ENCODE measurements at places on chromosomes 16 and 17.

GRCh38 chr16:85229869-85230462, 117.7 kb upstream of the CIBAR2 start:
- no peak for DNase-seq

- DNase-seq, result no peak
Measured at GRCh38 chr17:66169839-66170238, 22.1 kb downstream of the CEP112 start.

- DNase-seq, result no peak
Measured at GRCh38 chr16:49484936-49485335, 111.3 kb downstream of the C16orf78 start.

DNA sequence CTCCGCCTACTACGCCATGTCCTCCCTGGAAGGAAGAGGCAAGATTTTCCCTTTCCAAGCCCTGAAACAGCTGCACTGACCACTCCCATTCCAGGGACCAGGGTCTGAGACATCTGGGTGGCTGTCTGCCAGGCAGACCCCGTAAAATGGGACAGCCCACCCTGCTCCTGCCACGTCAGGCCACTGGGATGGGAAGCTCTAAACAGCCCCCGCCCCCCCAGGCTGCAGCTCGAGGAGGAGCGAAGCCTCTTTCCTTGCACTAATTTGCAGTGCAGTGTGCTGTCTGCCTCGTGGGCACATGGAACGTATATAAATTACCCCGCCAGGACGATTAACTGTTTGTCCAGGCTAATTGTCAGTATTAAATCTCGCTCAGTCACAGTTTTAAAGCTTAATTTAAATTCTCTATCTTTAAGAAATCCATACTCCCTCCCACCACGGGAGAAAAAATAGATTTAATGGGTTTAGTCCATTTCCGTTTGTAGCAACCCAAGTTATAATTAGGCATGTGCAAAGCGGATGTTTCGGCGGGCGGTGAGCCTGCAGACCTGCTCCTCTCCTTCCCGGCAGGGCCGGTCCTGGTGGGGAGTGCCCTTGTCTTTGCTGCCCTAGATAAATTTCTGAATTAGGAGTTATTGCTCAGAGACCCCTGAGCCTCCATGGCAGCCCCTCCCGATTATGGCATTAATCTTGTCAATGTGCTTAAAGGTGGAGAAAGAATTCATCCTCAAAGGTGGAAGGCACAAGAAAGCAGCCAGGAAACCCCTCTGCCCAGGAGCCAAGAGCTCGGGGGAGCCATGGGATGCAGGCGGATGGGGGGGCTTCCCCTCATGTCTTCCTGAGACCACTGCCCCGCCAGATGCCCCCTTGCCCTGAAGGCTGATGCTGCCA, 268.0 kb upstream of the TNRC6C start:
- DNase-seq, result no peak

- DNase-seq, result peak; percentile 98
Measured at GRCh38 chr17:27497696-27498095, 41.4 kb downstream of the KSR1 start.

DNA sequence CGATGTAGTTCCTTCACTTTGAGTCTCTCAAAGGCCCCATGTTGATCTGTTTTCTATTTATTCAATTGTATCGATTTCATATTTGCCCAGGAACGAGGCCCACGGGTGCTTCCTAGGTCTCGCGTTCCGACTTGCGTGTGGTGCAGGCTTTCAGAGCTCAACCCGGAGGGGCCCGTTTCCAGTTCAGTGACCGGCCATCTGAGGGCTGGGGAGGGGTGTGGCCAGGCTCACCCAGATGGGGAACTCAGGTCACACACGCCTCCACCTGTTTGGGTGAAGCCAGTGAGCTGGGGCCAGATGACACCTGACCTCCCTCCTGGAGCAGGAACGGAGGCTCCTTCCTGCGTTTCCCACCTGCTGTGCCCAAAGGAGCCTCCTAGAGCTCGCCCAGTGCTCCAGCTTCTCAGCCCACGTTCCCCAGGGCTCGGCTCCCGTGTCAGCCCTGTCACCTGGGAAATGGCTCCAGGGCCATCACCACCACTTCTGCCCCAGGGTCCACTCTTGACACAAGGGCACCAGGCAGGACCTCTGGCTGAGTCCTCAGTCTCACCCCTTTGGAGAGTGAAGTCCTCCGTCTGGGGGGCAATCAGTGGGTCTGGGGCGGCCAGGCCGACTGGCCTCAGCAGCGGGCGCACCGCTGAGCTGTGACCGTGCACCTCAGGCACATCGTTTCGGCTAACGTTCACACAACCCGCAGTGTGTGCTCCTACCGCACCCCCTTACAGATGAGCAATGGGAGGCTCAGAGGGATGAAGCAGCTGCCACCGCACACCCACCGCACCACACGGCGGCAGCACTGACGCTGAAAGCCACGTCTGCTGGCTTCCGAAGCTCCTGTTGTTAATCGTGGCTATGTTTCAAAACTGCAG, 18.0 kb downstream of the FOXF1 start:
- no peak for DNase-seq

- DNase-seq, result peak; percentile 90
Measured at GRCh38 chr17:78974635-78975591, 4.8 kb downstream of the LGALS3BP start.

GRCh38 chr16:67509016-67509415, 19.6 kb upstream of the RIPOR1 start:
- no peak for DNase-seq

- no peak for DNase-seq
Measured at GRCh38 chr16:28260193-28260592, 32.1 kb upstream of the SBK1 start.

GRCh38 chr17:8741366-8741765, 3.3 kb downstream of the CCDC42 start:
- no peak for DNase-seq

GRCh38 chr17:10019941-10020451, 114.9 kb upstream of the RCVRN start:
- no peak for DNase-seq

DNA sequence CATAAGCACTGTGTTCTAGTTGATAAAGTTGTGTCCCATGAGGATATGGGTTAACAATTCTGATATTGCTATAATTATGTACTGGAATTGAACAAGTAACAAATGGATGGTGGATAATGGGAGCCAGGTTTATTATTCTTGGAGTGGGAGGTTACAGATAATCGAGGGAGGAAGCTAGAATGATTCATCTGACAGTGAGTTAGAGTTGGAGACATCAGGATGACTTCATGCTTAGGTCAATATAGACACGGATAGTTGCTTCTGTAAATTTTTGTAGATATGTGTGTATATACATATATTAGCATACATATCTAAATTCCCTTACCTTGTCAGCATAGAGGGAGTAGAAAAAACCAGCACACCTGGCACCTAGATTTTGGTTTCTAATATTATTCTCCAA, 293.4 kb downstream of the SHISA9 start:
- no peak for DNase-seq

DNA sequence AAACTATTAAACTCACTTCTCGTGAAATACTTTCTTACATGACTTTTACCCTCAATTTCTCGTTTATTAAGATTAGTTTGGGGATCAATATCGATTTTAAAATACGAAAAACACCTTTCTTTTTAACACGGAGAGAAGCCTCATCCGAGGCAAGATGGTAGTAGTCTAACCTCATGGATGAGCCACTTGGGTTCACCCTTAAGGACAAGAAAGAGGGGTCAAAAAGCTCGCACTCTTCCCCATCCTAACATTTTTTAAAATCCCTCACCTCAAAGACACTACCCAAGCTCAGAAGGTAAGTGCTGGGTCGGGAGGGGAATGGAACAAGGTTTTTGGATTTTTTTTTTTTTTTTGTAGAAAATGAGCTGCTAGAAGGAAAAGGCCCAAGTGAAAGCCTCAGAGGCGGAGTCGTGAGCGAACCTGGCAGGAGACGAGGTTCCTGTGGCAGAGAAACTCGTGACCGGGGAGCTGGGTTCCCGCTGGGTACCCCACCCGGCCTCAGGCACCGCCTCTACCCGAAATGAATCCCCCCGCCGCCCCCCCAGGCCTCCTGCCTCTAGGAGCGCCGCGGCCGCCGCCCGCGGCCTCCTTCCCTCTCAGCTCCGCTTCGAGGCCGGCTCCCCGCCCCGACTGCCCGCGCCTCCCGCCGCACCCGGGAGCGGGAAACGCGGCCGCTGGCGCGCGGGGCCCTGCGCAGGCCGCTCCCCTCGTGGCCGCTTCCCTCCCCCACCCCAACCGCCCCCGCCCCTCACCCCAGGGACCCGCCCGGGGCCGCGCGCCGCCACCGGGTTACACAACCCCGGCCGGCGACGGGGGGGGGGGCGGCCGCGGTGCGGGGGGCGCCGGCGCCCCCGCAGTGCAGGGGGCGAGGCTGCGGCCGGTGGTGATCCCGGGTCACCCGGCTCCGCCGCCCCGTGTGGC, 1.6 kb downstream of the NUFIP2 start:
- DNase-seq, result peak; percentile 33

GRCh38 chr16:10180771-10181163, 1.5 kb downstream of the GRIN2A start:
- no peak for DNase-seq

GRCh38 chr17:48611213-48611612, 396 bp upstream of the HOXB7 start:
- no peak for DNase-seq

DNA sequence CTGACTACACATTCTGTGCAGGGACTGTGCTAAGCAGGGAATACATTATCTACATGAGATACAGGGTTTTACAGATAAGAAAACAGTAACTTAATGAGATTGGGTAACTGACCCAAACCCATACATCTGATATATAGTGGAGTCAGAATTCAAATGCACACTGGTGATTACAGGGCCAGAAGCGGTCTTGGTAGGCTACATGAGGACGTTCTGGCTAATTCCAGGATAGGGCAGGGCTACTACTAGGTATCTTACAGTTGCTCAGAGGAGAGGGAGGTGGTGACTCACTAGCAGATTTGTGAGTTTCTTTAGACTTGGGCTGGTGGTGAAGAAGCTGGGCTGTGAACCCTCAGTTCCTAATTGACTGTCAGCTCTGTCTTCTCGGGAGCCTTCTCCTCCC, 21.4 kb downstream of the TRIM16 start:
- DNase-seq, result peak; percentile 72

GRCh38 chr17:54882371-54882770, 18.3 kb upstream of the TOM1L1 start:
- DNase-seq, result peak; percentile 89

DNA sequence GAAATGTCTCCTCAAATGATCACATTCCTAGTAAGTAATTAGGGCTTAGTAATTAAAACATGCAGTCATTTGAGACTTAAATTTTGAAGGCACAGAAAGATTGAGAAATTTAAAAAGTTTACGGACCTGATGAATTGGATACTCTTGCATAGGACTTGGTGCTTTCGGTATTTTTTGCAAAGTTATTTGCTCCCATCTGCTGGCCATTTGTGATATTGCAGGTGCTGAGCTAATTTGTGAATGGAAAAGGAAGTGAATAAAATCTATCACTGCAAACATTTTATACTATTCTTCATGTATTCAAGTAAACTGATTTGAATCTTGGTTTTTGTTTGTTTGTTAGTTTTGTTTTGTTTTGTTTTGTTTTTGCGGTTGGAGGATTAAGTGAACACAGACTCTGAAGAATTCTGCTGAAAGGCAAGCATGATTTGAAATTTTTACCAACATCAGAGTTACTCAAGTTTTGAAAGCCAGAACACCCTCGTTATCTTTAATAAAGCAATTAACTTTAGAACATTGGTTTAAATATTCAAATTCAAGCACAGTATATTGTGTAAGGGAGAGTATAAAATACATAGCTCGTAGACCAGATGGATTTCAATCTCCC, 689.5 kb upstream of the RBFOX1 start:
- DNase-seq, result peak; percentile 64

- DNase-seq, result peak; percentile 95
Measured at GRCh38 chr17:81422776-81423697, 27.8 kb downstream of the BAHCC1 start.

DNA sequence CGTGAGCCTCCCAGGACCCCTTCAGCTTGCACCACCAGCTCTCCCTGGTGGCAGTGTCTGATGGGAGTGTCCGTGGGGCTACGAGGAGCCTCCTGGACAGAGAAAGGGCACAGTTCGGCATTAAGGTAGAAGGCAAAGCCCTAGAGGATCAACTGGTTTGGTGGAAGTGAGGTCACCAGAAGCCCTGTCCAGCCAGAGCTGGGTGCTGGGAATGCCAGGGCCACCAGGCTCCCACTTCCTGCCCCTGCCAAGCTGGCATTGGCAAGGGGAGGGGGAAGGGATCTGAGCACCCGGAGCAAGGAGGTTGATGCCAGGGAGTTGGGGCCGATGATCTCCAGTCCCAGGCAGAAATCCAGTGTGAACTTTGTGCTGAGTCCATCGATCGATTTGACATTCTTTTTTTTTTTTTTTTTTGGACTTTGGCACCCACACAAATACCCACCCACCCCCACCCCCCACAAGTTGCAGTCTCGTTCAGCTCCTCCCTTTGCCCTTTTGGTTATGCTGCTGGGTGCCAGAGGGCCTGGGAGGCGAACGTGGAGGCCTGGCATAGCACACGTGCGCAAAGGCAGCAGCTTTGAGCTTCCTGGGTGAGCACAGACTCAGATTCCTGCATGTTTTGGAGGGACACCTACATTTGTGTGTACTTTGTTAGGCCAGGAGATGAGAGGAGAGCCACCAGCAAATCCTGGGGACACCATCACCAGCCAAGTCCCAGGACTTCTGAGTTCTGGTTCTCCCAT, 2.1 kb downstream of the NHERF1 start:
- no peak for DNase-seq

GRCh38 chr17:4467287-4467686, 31.4 kb upstream of the SPNS2 start:
- DNase-seq, result no peak

GRCh38 chr17:40598619-40599467, 33.6 kb upstream of the CCR7 start:
- DNase-seq, result no peak

DNA sequence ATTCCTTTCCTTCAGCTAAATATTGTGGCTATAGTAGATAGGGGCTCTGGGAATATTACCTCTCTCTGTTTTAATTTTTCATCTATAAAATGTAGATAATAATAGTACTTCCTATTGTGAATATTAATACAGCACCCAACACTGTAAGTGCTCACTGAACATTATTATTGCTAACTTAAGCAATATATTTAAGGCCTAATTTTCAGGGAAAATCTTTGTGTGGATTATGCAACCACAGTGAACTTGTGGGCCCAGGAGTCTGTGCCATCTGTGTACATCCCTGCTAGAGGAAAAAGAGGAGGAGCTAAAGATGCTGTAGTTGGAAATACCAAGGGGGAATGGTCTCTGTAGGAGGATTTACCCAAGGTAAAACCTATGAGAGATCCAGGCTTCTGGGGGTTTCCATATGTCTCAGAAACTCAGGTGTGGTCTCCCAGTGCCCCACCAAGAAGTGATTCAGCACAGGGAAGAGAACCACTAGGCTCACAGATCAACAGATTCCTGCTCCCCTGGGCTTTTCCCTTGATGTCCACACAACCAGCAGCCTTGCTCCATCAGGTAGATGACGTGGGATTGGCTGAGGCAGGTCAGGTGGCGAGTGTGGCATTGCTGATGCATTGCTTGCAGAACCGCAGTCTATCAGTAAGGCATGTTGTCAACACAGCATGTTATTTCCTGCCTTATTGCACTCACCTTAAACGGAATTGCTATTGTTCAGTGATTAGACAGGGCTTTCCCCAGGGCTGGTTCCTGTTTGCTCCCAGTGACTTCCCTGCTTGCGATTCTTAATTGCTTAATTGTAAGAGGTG, 1.6 kb upstream of the N4BP1 start:
- peak; percentile 100 for DNase-seq
